ENCODE measurements at places on chromosomes 1 and 21. TPM values are rescaled to one million over a fixed set of nuclear protein-coding genes. Genes with fewer than 3 reads are reported as not detected.

The AMY2A gene
- not detected for polyA plus RNA-seq

The RASSF5 gene
- 5.7 TPM for polyA plus RNA-seq

The JAM2 gene
- 11.3 TPM for polyA plus RNA-seq

The S100A2 gene
- polyA plus RNA-seq: 0.67 TPM

Data from large intestine (tissue), 12 donors.